Effector memory CD8-positive, alpha-beta T cell (primary cell): ENCODE measurements at places on chromosomes 2 and 18.
A peak's percentile ranks its signal among the peaks of the same experiment; 100 is the strongest.

- DNase-seq: peak; percentile 13
- peaks cover 14% of the 10 kb centered on the region for H3K36me3 ChIP-seq
- no peaks in the 10 kb centered on the region for H3K27me3 ChIP-seq
- H3K4me1 ChIP-seq: peaks cover 49% of the 10 kb centered on the region
- H3K4me3 ChIP-seq: peak overlapping the region; percentile 77
Observed at GRCh38 chr2:237968048-237968862, 1.4 kb downstream of the UBE2F start.

- no peaks in the 10 kb centered on the region for H3K4me1 ChIP-seq
- no peak overlapping the region for H3K27ac ChIP-seq
- DNase-seq: no peak
- no peaks in the 10 kb centered on the region for H3K36me3 ChIP-seq
- H3K4me3 ChIP-seq: no peak overlapping the region
- H3K27me3 ChIP-seq: peaks cover 50% of the 10 kb centered on the region
Observed at GRCh38 chr2:177728399-177728765, 335.8 kb downstream of the AGPS start.

GRCh38 chr2:161076936-161077335 is 83.3 kb upstream of the TANK start:
- H3K27ac ChIP-seq: peak overlapping the region; percentile 33
- H3K36me3 ChIP-seq: peaks cover 3% of the 10 kb centered on the region
- peak overlapping the region; percentile 39 for H3K4me3 ChIP-seq
- peaks cover 20% of the 10 kb centered on the region for H3K4me1 ChIP-seq

- DNase-seq: no peak
- H3K27ac ChIP-seq: no peak overlapping the region
Observed at GRCh38 chr2:33694904-33695303, 95.8 kb upstream of the FAM98A start.

DNA sequence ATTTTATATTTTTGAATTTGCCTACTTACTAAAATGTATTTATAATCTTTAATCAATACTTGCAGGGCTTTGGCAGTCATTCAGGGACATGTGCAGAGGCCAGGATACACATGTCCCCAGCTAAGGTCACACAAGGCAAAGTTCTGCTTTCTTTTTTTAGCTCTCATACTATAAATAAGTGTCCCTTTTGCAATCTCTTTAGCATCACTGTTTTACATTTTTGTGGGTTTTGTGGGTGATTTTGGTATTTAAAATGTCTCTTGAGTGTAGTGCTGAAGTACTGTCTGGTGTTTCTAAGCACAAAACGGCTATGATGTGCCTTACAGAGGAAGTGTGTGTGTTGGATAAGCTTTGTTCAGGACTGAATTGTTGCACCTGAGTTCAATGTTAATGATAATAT is 309.0 kb upstream of the GULP1 start:
- H3K27ac ChIP-seq: no peak overlapping the region
- DNase-seq: no peak
- H3K4me3 ChIP-seq: no peak overlapping the region

DNA sequence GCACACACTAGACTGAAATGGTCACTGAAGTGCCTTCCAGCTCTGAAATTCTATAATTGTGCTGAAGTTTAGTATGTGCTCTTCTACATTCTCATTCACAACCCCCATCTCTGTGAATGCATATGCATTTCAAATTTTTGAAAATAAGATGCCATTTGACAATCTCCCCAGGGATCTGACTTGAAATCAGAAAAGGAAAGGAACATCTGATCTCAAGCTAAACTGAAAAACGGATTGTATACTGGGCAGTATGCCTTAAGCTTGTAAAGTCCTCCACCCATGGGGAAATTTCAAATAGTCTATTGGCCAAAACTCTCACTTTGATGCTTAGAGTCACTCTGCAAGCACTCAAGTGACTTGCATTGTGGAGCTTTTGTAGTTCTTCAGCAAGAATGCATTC is 22.9 kb downstream of the FAP start:
- H3K36me3 ChIP-seq: no peaks in the 10 kb centered on the region
- DNase-seq: no peak
- peaks cover 47% of the 10 kb centered on the region for H3K27me3 ChIP-seq
- no peak overlapping the region for H3K27ac ChIP-seq

DNA sequence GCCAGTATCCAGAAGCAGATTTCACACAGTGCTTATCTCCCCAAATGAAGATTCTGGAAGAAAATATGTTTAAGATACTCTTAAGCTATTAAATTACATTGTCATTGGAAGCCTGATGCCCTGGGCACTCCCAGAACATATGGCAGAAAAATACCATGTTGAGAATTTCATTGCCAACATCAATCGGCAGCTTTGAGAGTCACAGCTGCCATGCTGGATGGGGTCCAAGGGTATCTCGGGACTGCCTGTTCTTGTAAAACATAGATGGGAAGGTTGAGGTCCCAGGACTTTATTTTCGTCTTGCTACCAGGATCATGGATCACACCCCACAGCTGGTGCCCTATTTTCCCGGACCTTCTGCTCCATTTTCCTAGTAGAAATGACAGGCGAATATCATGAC is 632.5 kb downstream of the SUCLG1 start:
- H3K27me3 ChIP-seq: no peaks in the 10 kb centered on the region
- no peaks in the 10 kb centered on the region for H3K4me1 ChIP-seq
- no peak for DNase-seq
- no peak overlapping the region for H3K27ac ChIP-seq
- H3K36me3 ChIP-seq: peaks cover 4% of the 10 kb centered on the region

DNA sequence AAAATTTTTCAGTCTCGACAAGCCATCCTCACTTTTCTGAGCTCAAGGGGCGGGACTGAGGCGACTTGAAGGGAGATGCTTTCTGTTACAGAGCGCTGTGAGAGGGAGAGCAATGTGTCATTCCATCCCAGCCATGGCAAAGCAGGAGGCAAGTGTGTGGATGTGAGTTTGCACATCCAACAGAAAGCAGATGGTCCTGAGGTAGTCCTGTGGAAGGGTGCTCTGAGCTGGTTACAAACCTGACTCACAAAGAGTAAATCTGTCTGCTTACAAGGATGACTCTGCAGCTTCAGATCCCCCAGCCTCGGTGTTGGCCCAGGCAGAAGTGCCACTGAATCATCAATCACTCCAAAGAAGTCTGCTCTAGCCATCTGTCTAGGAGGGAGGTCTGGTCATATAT is 482.0 kb upstream of the DCC start:
- DNase-seq: no peak
- H3K4me3 ChIP-seq: no peak overlapping the region
- no peaks in the 10 kb centered on the region for H3K27me3 ChIP-seq
- no peaks in the 10 kb centered on the region for H3K36me3 ChIP-seq

DNA sequence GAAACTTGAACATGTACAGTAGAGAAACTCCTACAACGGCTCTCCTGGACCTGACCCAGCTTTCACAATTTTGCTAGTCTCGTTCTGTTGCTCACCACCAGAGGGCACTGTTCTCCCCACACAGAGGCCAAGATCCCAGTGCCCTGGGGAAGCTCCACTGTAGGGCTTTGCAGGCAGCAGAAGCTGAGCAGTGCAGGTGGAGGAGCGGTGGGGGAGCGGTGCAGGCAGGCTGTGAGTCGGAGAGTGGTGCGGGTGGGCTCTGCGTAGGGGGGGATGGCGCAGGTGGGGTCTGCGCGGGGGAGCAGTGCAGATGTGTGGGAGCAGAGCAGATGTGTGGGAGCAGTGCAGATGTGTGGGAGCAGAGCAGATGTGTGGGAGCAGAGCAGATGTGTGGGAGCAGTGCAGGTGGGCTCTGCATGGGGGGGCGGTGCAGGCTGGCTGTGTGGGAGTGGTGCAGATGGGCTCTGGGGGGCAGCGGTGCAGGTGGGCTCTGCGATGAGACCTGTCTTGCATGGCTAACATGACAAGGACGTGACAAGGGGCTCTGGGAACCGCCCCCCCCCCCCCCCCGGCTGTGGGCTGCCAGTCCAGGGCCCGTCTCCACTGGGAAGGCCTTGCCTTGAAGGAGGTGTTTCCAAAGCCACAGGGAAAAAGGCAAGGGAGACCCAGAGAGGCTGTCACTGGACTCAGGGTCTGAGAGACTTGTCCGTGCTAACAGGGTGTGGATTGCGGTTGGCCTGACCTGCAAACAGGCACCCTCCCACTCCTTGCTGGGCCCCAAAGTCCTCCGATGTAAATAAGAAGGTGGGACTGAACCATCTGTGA is 7.3 kb downstream of the CYS1 start:
- peaks cover 4% of the 10 kb centered on the region for H3K4me1 ChIP-seq
- H3K36me3 ChIP-seq: peaks cover 2% of the 10 kb centered on the region
- peak; percentile 73 for DNase-seq
- peaks cover 58% of the 10 kb centered on the region for H3K27me3 ChIP-seq
- H3K4me3 ChIP-seq: no peak overlapping the region

DNA sequence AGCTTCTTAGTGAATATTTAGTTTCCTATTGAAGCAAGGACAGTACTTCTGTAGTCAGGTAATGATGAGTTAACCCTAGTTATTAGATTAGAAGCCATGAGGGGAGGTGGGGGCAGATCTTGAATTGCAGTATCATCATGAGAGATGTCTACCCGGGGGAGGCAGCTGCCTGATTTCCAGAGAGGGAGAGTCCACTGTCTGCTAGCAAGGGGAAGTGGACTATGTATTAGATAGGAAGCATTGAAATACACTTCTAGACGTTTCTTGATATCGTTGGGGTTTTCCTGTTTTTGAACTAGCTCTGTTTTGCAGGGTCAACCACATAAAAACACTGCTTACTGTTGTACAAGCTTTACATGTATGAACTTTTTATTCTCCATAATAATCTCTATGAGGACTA is 38.8 kb downstream of the APLF start:
- H3K4me3 ChIP-seq: peak overlapping the region; percentile 26
- H3K36me3 ChIP-seq: no peaks in the 10 kb centered on the region
- H3K27ac ChIP-seq: peak overlapping the region; percentile 58
- peaks cover 9% of the 10 kb centered on the region for H3K4me1 ChIP-seq
- no peaks in the 10 kb centered on the region for H3K27me3 ChIP-seq

DNA sequence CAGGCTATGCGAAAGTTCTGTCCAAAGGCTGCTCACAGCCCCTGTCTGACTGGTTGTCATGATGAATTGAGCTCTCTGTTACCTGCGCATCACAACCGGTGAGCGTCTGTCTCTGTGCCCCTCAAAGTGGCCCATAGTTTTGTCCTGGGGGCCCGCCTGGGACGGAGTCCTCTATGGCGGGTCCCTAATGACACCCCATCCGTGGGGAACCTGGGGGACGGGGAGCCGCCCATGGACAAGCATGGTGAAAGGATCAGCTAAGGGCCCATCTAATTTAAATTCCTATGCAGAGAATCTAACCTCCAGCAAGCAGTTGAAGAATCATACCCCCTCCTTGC is 473 bp downstream of the ELMOD3 start:
- no peak for DNase-seq
- H3K4me1 ChIP-seq: peaks cover 45% of the 10 kb centered on the region
- peak overlapping the region; percentile 97 for H3K4me3 ChIP-seq
- H3K27me3 ChIP-seq: no peaks in the 10 kb centered on the region
- H3K36me3 ChIP-seq: peaks cover 52% of the 10 kb centered on the region

DNA sequence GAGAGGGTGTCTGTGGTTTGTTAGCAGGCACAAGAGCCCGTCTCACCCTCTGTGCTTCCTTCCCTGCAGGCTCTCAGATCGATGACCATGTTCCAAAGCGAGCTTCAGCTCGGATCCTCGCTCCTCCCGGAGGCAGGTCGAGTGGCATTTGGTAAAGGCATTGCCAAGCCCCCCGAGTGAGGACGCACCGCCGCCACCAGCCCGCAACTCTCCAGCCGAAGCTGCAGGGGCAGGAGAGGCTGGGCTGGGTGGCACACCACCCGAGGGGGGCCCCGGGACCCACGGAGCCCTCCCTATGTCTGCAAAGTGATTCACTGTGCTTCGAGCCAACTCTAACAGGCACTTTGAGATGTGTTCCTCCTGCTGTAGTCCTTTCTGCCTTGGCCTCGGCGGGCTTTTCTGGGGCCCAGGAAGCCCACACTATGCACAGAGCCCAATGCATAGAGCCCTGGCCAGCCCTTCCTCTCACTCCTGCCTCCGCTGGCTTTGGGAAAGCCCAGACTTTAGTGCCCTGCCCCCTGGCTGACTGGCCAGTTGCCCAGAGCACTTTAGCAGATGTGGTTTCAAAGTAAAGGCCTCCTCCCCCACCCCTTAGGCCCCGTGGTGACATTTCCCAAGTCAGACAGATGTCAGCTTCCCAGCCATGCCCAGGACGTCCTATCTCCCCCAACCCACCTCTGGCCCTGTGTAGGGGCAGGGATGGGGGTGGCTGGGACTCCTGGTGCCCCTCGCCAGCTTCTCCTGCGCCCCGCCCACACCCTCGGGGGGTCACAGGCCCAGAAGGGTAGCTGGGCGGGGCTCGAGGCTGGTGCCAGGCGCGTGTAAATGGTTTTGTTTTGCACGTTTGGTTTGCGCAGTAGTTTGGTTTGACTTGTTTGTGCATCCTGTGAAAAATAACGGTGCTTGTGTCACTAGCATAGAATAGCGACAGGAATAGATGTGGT is 23.3 kb upstream of the MAPRE3 start:
- H3K4me1 ChIP-seq: peaks cover 3% of the 10 kb centered on the region
- DNase-seq: no peak
- peaks cover 34% of the 10 kb centered on the region for H3K27me3 ChIP-seq
- H3K27ac ChIP-seq: no peak overlapping the region

- H3K27ac ChIP-seq: no peak overlapping the region
- H3K4me1 ChIP-seq: no peaks in the 10 kb centered on the region
- no peak for DNase-seq
- no peaks in the 10 kb centered on the region for H3K27me3 ChIP-seq
- H3K36me3 ChIP-seq: no peaks in the 10 kb centered on the region
- H3K4me3 ChIP-seq: no peak overlapping the region
Observed at GRCh38 chr2:150555611-150556356, 68.3 kb upstream of the RND3 start.

- H3K4me1 ChIP-seq: peaks cover 17% of the 10 kb centered on the region
- no peak overlapping the region for H3K4me3 ChIP-seq
- H3K36me3 ChIP-seq: peaks cover 24% of the 10 kb centered on the region
- no peak for DNase-seq
- H3K27me3 ChIP-seq: no peaks in the 10 kb centered on the region
- H3K27ac ChIP-seq: peak overlapping the region; percentile 65
Observed at GRCh38 chr2:239979243-239980023, 45.7 kb downstream of the NDUFA10 start.

DNA sequence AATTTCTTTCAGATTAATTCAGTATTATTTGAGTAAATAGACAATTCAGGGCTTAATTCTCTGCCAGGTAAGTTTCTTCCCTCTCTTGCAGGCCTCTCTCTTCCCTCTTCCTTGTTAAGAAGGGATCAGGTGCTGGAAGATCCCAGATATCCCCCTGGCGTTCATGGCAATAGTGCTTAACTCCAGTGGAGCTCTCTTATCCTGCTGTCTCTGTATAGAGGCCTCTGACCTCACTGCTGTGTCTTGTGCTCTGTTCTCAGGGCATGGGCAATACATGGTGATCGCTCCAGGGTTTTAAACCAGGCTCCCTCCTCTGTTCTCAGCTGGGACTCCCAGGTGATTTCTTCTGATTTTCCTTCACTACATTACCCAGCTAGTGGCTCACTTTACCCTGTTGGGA is 226.8 kb downstream of the MC4R start:
- no peaks in the 10 kb centered on the region for H3K4me1 ChIP-seq
- no peak for DNase-seq
- no peaks in the 10 kb centered on the region for H3K36me3 ChIP-seq
- no peak overlapping the region for H3K4me3 ChIP-seq
- no peaks in the 10 kb centered on the region for H3K27me3 ChIP-seq

- no peaks in the 10 kb centered on the region for H3K4me1 ChIP-seq
- no peak overlapping the region for H3K27ac ChIP-seq
- no peak for DNase-seq
- H3K27me3 ChIP-seq: no peaks in the 10 kb centered on the region
- no peak overlapping the region for H3K4me3 ChIP-seq
Observed at GRCh38 chr2:11450791-11451190, 15.2 kb downstream of the E2F6 start.

GRCh38 chr18:62498616-62499262 is 24.1 kb upstream of the ZCCHC2 start:
- no peaks in the 10 kb centered on the region for H3K36me3 ChIP-seq
- H3K4me3 ChIP-seq: no peak overlapping the region
- H3K27ac ChIP-seq: no peak overlapping the region
- peaks cover 12% of the 10 kb centered on the region for H3K27me3 ChIP-seq
